ENCODE measurements at places on chromosomes 7 and 10.

- no peak for DNase-seq
These were observed 19.9 kb upstream of the POLR1F start for GRCh38 chr7:19728716-19729115.

DNA sequence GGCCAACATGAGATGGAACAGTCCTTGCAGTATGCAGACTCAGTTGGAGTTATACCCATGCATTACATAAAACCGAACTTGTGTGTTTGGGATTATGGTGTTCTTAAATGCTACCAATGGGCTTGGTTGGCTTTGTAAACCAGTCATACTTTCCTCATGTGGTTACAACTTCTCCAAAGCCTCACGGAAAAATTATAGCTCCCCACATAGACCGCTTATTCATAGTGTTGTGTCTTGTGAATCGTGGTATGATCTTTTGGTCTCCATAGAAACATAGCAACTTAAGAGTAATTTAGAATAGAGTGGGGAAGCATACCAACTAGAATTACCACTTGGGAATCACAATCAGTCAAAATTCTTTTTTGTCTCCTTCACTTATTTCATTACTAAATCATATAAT, 112.3 kb upstream of the FZD1 start:
- no peak for DNase-seq

GRCh38 chr10:76218035-76218434, 786.6 kb downstream of the LRMDA start:
- DNase-seq: no peak

DNA sequence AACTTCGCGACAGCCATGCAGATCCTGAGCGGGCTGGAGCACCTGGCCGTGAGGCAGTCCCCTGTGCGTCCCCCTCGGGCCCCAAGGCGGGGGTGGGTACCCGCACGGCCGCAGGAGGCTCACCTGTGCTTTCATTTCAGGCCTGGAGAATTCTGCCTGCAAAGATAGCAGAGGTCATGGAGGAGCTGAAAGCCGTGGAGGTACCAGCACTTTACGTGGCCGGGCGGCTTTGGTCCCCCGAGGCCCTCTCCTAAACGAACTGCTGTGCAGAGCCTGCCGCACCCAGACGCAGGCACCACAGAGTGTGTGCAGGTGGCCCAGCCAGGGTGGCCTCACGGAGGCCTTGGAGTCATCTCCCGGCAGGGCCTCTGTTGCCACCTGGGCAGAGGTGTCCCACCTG, 11.1 kb upstream of the UTF1 start:
- DNase-seq: no peak

DNA sequence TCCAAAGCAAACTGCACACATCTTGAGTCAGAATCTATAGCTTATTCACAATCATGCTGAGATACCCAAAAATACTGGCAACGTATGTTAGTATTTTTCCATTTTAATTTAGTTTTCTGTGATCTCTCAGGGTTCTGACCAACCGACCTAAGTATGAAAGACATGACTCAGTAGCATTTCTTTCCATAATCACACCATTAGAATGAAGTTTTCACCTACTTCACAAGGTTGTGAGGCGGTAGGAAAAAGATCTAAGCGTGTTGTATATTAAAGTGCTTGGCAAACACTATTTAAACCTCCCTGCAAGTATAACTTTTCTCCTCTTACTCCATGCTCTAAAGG, 49.1 kb downstream of the PLCE1 start:
- no peak for DNase-seq

GRCh38 chr10:1063232-1063865, 7.2 kb downstream of the WDR37 start:
- peak; percentile 25 for DNase-seq

DNA sequence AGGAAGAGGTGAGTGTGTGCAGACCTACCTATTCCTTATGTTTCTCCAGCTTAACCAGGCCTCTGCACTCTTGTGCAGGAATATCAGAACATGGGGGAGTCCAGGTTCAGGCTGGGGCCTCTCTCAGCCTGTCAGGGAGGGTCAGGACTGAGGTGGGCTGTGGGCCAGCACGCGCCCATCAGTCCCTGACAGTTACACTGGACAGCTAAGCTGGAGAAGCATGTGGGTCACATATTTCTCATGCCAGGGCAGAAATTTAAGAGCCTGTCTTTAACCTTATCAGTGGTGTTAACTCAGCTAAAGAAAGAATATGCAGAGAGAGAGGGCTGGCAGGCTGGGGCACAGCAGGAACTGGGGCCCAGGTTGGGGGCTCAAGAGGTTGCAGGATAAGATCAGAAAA, 8.7 kb upstream of the POLD2 start:
- DNase-seq: no peak

GRCh38 chr7:66687186-66687585, 53.3 kb upstream of the RABGEF1 start:
- DNase-seq: no peak

GRCh38 chr7:12539681-12540080, 30.8 kb upstream of the SCIN start:
- DNase-seq: no peak

DNA sequence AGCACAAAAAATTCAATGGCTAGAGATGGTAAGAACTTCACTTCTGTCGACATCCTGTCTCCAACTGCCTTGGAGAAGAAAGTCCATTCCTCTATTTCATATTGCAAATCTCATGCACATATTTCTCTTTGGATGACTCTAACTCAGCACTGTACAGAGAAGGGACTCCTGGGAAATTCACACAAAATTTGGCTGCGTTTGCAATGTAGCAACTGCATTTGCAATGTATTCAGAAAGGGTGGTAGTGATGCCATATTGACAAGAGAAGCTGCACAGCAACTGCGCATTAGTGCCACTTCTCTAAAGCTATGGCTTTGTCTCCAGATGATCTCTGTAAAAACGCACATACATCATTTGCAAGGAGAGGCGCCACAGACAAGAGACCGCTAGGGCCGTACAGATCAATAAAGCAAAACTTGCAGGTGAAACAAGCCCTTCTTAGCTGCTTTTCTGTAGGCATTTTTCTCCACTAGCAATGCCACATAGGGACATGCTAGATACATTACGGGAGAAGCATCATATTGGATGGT, 389.5 kb downstream of the TCERG1L start:
- no peak for DNase-seq

GRCh38 chr7:1569440-1569832, 396 bp downstream of the PSMG3 start:
- DNase-seq: no peak
